Stimulated activated effector memory CD8-positive, alpha-beta T cell treated with anti-CD3 and anti-CD28 coated beads, Interleukin-12 subunit alpha, Interleukin-12 subunit beta, amount 100 ng/mL, for 72 hours (primary cell): ENCODE measurements at places on chromosomes 3 and 15.
A peak's percentile ranks its signal among the peaks of the same experiment; 100 is the strongest.

GRCh38 chr15:101108461-101108775 is 143.4 kb downstream of the CHSY1 start:
- DNase-seq: no peak

DNA sequence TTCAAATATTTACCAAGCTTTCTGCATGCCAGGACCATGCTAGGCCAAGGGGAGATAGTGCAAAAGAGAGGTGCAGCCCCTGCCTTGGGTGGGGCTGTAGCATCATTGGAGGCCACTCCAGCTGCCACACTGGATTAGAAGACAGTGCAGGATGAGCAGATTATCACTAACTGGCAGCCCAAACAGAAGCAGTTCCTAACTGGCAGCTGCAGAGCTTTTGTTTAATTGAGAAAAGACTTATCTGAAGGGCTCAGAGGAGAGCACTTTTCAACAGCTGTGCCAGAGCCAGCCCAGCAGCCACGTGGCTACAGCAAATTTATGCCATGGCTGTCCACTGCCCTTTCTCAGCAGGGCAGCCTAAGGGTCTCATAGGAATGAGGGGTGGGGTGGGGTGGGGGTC is 13.5 kb upstream of the ACSBG1 start:
- DNase-seq: no peak

DNA sequence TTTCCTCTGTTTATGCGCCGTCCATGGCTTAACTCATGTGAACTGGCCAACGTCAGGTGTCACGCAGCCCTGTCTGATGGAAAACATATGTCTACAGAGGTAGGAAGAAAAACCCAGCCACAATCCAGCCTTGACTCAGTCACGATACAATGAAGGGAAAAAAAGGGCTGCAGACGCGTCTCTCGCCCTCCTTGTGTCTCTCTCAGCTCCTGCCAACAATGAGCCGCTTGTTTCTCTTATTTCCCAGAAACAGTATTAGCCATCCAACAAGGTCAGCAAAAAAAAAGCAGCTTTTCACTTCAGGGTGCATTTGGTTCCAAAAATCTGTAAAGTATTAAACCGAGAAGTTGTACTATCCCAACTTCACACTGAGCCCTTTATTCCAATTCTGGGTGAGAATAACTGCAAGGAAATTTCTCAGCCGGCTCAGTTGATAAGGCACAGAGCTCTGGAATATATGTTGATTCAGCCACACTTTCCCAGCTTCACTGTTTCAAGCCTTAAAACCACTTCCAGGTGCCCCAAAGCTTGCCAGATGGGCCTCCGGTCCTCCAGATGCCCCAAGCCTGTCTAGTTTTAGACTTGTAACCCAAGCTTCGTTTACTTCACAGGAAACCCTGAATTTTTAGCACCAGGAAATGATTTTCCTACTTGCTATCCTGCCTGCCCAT is 79.4 kb downstream of the TM4SF4 start:
- no peak for DNase-seq

- no peak for DNase-seq
These were observed 31.5 kb downstream of the FBLN2 start for GRCh38 chr3:13580256-13581023.

- DNase-seq: no peak
These were observed 61.2 kb downstream of the THBS1 start for GRCh38 chr15:39642011-39642640.

DNA sequence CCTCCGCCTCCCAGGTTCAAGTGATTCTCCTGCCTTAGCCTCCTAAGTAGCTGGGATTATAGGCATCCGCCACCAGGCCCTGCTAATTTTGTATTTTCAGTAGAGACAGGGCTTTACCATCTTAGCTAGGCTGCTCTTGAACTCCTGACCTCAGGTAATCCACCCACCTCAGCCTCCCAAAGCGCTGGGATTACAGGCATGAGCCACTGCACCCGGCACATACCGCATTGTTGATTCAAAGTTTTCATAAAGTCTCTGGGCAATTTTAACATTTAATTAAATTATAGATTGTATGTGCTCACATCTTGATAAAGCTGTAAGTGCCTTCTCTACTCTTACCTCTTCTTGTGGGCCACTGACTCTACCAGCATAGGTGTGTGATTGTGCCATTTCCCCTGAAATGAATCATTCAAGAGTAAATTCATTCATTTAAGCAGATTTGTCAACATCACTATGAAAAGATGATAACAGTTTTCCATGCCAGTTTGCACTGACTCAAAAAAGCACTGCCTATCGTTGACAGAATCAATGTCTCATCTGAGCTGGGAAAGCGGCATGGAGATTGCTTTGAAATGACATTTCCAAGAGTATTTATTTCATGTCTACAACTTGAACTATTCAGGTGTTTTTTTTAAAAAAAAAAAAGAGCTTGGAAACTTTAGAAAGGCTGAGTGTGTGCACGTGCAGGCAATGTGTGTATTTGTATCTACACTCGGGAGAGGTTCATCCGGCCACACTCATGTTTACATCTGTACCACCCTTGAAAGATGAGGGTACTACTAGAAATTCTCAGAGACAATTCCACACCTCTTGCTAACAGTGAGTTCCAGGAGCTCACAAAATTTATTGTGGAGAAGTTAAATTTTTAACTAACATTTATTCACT is 3.5 kb downstream of the BCL2A1 start:
- DNase-seq: peak; percentile 69

DNA sequence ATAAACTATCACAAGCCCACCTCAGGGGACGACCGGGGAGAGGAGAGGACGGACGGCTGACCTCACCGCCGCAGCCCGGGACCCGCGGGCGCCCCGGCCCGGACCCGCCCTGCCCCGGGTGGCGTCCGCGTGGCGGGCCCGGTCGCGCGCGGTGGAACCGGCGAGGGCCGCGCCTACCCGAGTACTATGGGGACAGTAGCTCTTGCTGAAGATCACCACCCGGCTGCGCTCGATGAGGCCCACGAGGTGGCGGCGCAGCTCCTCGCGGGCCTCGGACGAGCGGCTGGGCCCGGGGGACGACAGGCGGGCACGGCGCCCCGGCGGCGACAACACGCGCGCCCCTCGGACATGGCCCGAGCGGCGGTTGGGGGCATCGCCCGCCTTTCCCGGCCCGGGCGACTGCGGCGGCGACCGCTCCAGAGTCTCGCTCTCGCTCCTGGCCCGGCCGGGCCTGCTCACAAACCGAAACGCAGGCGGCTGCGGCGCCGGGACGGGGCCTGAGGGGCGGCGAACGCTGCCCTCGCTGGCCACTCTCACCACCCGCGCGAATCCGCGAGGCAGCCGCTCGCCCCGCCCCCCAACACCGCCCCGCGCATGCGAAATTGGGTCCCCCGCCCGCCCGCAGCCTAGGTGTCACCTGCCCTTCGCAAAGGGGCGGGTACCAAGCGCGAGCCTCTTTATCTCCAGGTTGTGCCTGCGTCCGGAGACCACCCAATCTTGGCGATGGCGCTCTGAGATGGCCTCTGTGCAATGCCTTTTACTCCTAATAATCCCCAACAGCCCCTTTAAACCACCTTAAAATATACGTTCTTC is at the start of gene TXNRD3:
TXNRD3 (minus strand) TSS at position 554 of the 813 bp plus-strand sequence.
- DNase-seq: peak; percentile 52
